Stimulated activated CD8-positive, alpha-beta memory T cell treated with anti-CD3 and anti-CD28 coated beads, Interleukin-2, amount 100 ng/mL, for 1 hour (primary cell): ENCODE measurements at places on chromosomes 6 and 20.

- no peak for DNase-seq
Measured at GRCh38 chr6:154213782-154214181, 142.8 kb downstream of the IPCEF1 start.

- DNase-seq, result no peak
Measured at GRCh38 chr20:63086421-63087235, 79.9 kb upstream of the BHLHE23 start.

- DNase-seq, result no peak
Measured at GRCh38 chr6:121531658-121532169, 96.3 kb downstream of the GJA1 start.

DNA sequence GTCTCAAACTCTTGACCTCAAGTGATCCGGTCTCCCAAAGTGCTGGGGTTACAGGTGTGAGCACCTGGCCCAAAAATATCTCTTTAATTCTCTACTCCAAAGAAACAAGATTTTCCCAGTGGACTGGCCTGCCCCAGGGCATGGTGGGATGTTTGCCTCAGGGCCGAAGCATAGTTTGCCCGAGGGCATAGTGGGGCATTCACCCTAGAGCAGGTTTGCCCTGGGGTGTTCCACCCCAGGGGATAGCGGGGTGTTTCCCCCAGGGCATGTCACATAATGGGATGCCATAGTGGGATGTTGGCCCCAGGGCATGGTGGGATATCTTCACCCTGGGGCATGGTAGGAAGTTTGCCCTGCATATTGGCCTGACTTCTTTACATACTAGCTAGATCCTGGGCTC, 97.2 kb downstream of the VEGFA start:
- no peak for DNase-seq

DNA sequence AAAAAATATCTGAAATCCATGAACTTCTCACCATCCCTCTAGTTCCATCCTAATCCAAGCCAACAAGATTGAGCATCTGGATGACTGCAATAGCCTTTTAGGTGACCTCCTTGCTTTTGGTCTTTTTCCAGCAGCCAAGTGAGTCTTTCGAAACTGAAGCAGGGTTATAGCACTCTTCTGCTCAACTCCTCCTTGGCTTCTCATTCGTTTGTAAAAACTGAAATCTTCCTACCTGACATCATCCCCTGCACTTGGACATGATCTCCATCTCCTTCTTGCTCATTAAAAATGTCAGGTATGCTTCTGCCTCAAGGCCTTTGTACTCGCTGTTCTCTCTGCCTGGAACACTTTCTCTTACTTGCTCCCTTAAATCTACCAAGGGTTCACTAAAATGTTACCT, 46.0 kb downstream of the STX7 start:
- DNase-seq, result no peak

DNA sequence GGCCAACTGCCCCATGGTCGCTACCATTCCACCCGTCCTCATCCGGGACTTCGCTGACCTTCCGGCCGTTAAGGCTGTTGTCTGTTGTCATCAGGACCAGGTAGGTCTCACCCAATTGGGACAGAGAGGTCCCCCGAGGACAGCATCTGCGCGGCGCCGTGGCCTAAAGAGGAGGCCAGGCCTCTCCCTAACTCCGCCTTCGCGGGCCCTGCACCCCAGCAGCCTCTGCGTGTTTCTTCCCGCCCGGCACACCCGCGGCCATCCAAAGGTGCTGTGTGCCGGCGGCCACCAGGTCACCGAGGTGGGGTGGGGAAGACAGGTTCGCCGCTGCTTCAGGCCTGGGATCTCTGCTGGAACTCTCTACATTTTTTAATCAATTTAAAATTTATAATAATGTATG, 9.0 kb downstream of the OR2W1 start:
- no peak for DNase-seq

DNA sequence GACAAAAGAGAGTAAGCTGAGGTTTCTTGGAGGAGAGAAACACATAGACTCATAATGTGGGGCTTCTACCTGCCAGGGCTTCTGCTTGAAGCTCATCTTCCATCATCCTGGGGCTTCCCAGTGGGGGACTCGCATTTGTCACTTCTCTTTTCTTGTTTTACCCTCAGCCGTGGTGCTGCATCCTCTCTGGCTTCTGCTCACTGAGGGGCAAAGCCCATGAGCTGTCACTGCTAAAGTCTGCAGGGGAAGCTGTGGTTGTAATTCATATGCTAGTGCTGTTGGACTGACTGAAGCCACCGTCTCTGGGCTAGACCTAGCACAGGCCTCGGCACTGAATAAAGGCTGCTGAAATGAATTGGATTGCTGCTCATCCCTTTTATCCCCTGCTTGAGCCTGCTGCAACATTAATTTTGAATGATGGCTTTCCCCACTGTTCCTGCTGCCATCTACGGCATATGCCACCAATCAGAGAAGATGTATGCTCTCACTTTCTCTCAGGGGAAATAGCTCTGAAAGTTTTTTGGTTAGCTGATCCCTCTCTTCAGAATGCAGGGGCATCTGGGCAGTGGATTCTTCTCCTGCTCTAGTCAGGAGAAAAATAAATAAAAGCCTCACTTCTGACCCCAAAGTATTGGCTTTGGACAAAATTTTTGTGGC, 568.4 kb upstream of the MAP3K7 start:
- no peak for DNase-seq

- no peak for DNase-seq
Measured at GRCh38 chr6:155378276-155378675, 64.0 kb upstream of the TFB1M start.

DNA sequence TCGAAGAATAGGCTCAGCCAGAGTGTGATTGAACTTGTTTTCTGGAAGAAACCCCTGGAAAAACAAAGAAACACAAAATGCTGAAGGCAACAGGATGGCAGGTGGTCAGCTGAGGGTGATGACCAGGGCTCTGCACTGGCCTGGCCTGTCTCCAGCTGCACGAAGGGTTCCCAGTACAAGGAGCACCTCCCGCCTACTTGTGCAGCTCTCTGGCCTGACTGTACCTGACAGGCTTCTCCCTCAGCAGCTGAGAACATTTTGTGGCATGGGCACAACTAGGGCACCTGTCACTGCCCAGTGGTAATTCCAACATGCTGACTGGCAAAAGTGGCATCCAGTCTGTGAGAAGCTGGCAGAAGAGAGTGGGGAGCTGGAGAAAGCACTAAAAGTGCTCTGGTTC, 38.8 kb upstream of the EMILIN3 start:
- DNase-seq, result no peak

GRCh38 chr6:129621252-129621651, 88.7 kb downstream of the ARHGAP18 start:
- DNase-seq, result no peak

DNA sequence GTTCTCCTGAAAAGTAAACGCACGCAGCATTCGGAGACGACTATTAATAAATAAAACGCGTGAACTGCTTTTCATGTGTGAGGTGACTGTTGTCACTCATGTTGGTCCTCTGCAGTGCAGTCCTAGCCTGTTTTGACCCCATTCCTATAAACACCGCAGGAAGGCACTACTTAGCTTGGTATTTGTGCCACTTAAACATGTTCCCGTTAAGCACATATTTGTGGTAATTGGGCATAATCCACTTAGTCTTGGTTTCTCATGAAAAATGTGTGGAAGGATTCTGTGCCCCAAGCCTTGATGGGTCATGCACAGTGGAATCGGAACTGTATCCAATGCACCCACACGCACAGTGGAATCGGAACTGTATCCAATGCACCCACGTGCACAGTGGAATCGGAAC, 313.9 kb downstream of the THBS2 start:
- DNase-seq, result no peak

DNA sequence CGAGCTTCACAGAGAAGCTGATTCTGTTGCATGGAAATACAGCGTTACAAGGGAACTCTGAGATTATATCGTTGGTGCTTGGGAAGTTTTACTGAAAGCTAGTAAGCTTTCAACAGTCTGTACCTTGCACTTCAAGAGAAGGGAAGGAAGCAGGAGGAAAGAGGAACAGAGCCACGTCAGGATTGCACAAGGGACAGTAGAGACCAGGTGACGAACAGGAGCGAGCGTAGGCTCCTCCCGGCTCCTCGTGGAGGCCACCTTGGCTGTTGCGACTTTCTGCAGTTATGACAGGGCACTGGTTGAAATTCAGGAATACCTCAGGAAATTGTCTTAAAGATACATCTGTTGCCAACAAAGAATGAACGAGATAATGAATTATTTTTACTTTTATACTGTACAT, 18.8 kb downstream of the RTF2 start:
- DNase-seq, result no peak

DNA sequence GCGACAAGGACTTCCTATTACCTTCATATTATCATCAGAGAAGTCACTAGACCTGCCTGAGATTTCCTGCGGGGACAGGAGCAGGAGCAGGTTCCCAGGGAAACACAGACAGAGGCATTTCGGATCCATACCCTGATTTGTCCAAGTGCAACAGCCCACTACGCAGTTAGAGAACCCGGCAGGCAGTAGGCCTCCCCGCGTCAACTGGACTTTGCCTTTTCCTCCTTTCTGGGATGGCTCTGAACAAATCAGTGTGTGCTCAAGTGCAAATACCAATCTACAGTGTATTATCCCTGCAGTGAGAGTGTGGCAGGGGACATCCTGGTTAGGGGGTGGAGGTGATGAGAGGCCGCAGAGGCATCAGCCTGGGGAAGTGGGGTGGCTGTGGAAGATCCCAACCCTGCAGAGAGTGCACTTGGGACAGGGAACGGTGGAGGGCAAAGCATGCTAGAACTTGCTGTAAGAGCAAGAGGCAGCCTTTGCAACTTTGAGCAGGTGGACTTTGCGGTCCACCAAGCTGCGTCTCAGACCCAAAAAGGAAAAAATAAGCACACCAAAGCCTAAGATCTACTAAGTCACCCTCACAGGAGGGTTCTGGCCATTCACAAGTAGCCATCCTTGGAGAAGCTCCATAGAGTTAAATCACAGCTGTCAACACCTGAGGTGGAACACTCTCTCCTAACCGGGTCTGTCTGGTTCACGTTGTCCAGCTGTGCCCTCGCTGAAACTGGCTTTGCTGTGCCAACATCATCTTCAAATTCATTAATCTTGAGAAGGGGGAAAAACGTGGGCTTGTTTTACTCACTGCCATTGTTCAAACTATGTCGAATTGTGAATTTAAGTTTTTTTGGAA, 159.1 kb downstream of the ZDHHC14 start:
- no peak for DNase-seq

GRCh38 chr6:35496841-35497570, at the start of gene TEAD3:
Gene TEAD3 (minus strand): TSS chr6:35497079.
- DNase-seq, result no peak

- DNase-seq, result no peak
Measured at GRCh38 chr20:22080985-22081384, 375.5 kb downstream of the PAX1 start.

DNA sequence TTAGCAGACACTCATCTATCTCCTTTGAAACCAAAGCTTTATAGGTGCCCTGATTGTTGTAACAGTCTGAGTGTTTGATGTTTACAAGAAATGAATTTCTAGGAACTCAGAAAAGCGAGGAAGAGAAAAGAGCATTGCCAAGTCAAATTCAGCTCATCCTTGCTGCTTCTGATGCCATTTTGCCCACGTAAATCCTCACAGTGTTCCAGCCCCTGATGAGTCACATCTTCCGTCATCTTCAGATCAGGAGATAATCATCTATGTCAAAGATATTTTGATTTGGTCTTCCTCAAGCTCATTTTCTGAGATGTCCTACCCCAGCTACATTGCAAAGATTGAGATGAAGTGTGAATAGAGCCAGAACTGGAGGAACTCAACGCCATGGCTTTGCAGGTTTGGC, 426.2 kb downstream of the BMP2 start:
- DNase-seq, result no peak

DNA sequence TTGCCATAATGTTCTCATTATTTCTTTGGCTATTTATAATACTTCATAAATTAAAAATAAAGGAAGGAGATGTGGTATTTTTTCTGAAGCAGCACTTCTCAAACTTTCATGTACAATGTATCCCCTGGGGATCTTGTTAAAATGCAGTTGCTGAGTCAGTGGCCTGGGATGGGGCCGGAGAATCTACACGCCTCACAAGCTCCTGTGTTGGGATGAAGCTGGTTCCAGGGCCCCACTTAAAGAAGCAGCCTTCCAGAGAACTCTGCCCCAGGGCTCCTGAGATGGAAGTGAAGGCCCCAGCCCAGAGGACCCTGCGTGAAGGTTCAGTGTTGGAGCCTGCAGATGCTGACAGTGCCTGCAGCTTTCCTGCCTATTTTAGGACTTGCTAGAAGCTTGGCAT, 40.1 kb upstream of the SLC23A2 start:
- no peak for DNase-seq

DNA sequence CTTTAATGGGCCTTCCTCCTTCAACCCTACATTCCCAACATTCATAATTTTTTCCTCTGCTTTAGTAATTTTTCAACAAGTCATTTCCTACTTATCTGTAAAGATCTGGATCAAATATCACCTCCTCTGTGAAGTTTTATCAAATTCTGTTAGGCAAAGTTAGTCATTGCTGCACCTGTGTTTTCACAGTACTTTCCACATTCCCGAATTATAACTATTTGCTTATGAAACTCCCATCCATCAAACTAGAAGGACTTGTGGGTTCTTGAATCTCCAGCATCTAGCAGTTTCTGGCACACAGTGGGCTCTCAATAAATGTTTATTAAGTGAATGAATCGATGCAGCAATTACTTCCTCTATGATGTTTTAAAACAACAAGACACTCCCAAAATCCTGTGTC, 257.6 kb downstream of the HDGFL1 start:
- DNase-seq, result no peak

- DNase-seq, result no peak
Measured at GRCh38 chr6:108134213-108134970, 31.4 kb upstream of the NR2E1 start.

DNA sequence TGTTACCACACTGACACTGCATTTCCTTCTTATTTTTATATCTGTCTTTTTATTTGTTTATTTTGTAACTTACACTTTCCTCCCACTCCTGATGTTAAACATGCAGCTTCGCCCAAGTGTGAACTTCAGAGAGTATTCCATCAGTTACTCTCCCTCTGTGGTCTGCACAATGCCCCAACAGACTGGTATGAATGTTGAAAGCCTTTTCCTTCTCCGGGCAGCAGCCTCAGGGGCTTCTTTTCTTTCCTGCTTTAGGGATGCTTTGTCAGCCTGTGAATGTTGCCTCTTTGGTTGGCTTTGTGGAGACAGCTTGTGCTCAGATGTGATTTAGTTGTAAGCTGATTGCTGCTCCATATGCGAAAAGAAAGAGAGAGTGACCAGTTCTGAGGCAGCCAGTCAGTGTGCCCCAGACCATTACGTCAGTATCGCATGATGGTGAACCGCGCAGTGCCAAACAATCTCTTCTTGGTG, 44.0 kb downstream of the SMPDL3A start:
- no peak for DNase-seq

DNA sequence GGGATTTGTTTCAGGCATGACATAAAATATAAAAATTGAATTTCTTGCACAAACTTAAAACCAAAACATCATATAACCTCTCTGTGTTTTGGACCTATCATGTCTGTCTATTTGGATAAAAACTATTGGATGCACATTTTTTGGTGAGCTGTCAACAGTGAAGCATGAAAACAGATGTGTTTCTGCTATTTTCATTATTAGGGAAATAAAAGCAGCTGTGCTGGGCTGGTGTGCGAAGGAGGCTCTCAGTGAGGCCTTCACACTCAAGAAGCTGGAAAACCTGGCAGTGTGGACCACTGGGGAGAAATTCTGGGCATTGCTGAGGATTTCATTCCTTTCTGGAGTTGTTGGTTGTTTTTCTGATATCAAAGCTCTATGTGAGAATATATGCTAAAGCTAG, 395.3 kb downstream of the GJA1 start:
- DNase-seq, result no peak

GRCh38 chr6:169784821-169785340, 33.5 kb downstream of the ERMARD start:
- no peak for DNase-seq

- DNase-seq, result no peak
Measured at GRCh38 chr6:151391471-151392413, at the start of gene ZBTB2. Gene ZBTB2 (minus strand): TSS chr6:151391559. CDS start chr6:151373637, 17,922 bp downstream.
